ENCODE measurements at places on chromosomes 12 and 14. TPM values are rescaled to one million over a fixed set of nuclear protein-coding genes. Genes with fewer than 3 reads are reported as not detected.
A peak's percentile ranks its signal among the peaks of the same experiment; 100 is the strongest.

Gene CCT2
- total RNA-seq = 86.0 TPM

DNA sequence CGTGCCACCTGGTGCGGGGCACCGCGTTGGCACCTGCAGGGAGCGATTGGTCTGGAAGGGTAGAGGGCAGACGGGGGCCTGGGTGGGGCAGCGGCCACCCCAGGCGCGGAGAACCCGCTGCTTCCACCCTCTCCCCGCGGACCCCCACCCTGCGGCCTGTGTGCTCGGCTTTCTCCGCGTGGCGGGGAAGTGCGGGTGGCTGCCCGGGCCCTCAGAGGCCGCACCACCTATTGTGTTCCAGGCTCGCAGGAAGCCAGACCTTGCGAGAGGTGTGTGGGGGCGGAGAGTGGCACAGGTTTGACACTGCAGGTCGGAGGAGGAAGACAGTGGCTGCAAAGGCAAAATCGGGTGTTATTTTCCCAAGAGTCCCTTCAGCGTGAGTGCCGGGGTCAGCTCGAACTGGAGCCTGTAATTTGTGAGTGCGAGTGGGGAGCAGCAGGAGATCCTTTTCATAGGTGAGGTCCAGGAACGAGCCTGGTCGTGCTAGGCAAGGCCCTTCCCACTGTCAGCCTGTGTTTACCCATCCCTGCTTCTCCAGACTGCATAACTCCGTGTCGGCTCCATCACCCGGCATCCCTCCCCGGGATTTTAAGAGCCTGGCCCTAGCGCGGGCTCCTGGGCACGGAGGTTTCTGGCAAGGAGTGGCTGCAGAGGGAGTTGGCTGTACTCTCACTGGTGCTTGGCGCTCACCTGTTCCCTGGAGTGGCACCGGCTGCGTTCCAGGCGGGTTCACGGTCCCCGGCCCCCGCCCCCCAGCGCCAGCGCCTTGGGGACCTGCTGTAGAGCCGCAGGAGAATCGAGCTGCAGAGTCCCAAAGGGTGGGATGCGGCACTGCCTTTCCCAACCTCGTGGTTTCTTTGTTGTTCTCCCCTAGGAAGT lies 935 bp downstream of the TBC1D30 start:
- H3K36me3 ChIP-seq = no peaks in the 10 kb centered on the region
- no peaks in the 10 kb centered on the region for H3K27me3 ChIP-seq
- H3K4me1 ChIP-seq = peaks cover 11% of the 10 kb centered on the region

- H3K27me3 ChIP-seq = no peaks in the 10 kb centered on the region
- no peak for DNase-seq
- no peak overlapping the region for H3K27ac ChIP-seq
- no peak overlapping the region for H3K4me3 ChIP-seq
- H3K4me1 ChIP-seq = peaks cover 6% of the 10 kb centered on the region
- H3K36me3 ChIP-seq = no peaks in the 10 kb centered on the region
These were observed 172.6 kb downstream of the PRKCH start for GRCh38 chr14:61494018-61494417.

DNA sequence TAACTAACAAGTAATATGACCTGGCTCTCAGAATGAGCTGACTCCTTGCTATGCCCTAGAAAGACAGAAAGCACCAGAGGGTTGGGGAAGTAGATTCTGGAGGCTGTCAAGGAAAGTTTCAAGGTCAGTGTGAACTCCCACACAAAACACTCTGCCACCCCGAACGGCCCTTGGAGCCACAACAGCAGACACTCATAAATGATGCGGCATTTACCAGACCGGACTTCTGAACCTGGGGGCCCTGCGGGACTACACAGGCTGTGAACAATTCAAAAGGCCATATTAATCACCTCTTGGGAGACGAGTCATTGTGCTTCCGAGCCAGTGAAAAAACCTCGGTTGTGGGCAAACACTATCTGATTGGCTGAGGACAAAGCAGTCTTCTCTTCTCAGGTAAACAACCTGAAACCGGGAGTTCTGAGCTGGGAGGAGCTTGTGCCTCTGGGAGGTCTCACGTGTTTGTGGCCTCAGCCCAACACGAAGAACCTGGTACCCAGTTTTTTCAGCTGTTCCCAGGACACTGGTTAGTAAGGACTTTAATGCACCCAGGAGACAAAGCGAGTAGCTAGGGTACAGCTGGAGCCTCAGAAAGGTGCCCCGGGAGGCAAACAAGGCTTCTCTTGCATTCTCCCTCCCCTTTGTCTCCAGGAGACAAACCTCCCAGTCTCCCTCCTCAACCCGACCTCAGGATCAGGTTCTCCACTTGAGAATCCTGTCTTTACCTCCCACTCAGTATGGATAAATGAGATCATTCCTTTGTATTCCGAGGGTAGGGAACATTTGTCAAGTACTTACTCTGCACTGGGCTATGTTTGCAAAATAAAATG lies 35.3 kb downstream of the VWF start:
- no peak for DNase-seq
- H3K27ac ChIP-seq = no peak overlapping the region
- H3K36me3 ChIP-seq = no peaks in the 10 kb centered on the region
- peaks cover 5% of the 10 kb centered on the region for H3K4me1 ChIP-seq
- no peaks in the 10 kb centered on the region for H3K27me3 ChIP-seq

Gene LMO3
- 7.9 TPM for total RNA-seq

- DNase-seq = peak; percentile 92
- H3K4me1 ChIP-seq = peaks cover 4% of the 10 kb centered on the region
- H3K27me3 ChIP-seq = no peaks in the 10 kb centered on the region
- H3K36me3 ChIP-seq = no peaks in the 10 kb centered on the region
- H3K4me3 ChIP-seq = peak overlapping the region; percentile 39
These were observed 40.0 kb upstream of the SRSF5 start for GRCh38 chr14:69726761-69727511.

GRCh38 chr12:133106253-133106652 lies 23.8 kb downstream of the ZNF891 start:
- no peak overlapping the region for H3K4me3 ChIP-seq
- no peaks in the 10 kb centered on the region for H3K27me3 ChIP-seq
- no peak for DNase-seq
- peaks cover 12% of the 10 kb centered on the region for H3K36me3 ChIP-seq

Gene SLIRP
- 66.8 TPM for total RNA-seq

GRCh38 chr12:52552055-52552454 lies 890 bp downstream of the KRT71 start:
- H3K36me3 ChIP-seq = no peaks in the 10 kb centered on the region
- H3K27ac ChIP-seq = no peak overlapping the region
- DNase-seq = no peak
- no peaks in the 10 kb centered on the region for H3K4me1 ChIP-seq
- H3K27me3 ChIP-seq = no peaks in the 10 kb centered on the region

Gene TAS2R30
- 7.0 TPM for total RNA-seq

DNA sequence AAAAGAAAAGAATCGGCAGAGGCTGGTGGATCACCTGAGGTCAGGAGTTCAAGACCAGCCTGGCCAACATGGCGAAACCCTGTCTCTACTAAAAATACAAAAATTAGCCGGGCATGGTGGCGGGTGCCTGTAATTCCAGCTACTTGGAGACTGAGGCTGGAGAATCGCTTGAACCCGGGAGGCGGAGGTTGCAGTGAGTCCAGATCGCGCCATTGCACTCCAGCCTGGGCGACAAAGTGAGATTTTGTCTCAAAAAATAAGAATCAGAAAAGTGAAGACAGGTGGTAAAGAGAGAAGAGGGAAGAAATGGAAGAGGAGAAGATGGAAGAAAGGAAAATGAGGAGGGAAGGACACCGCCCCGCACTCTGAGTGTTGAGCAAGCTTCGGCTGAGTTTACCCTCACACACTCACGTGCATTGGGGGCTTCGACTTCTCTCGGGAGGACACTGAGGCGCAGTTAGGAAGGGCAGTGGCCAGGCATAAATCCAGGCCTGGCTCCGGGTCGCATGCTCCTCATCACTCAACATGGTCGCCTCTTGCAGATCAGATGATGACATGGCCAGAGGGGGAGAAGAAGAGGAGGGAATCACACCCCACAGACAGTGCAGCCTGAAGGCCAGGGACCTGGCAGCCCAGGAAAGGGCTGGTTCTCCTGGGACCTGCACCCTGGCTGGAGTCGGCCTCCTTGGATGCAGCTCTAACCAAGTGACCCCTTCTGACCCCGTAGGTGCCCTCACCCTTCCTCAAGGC lies 61.1 kb downstream of the PRMT8 start:
- no peak overlapping the region for H3K4me3 ChIP-seq
- no peak for DNase-seq
- peaks cover 2% of the 10 kb centered on the region for H3K4me1 ChIP-seq
- H3K27me3 ChIP-seq = no peaks in the 10 kb centered on the region

GRCh38 chr12:27530157-27530922 lies 6.3 kb downstream of the PPFIBP1 start:
- H3K4me1 ChIP-seq = peaks cover 29% of the 10 kb centered on the region
- H3K27ac ChIP-seq = no peak overlapping the region
- no peak overlapping the region for H3K4me3 ChIP-seq
- H3K27me3 ChIP-seq = no peaks in the 10 kb centered on the region

GRCh38 chr12:52870361-52871290 lies 21.8 kb upstream of the KRT78 start:
- H3K27me3 ChIP-seq = no peaks in the 10 kb centered on the region
- DNase-seq = peak; percentile 64
- no peaks in the 10 kb centered on the region for H3K36me3 ChIP-seq
- peaks cover 4% of the 10 kb centered on the region for H3K4me1 ChIP-seq
- peak overlapping the region; percentile 48 for H3K27ac ChIP-seq

GRCh38 chr12:130622803-130623202 lies 93.3 kb downstream of the RIMBP2 start:
- H3K27me3 ChIP-seq = no peaks in the 10 kb centered on the region
- H3K4me1 ChIP-seq = no peaks in the 10 kb centered on the region
- no peak for DNase-seq
- no peak overlapping the region for H3K27ac ChIP-seq

GRCh38 chr12:34304001-34304400 lies 281.7 kb downstream of the ALG10 start:
- H3K4me3 ChIP-seq = no peak overlapping the region
- DNase-seq = no peak
- H3K27ac ChIP-seq = no peak overlapping the region
- no peaks in the 10 kb centered on the region for H3K36me3 ChIP-seq
- H3K4me1 ChIP-seq = no peaks in the 10 kb centered on the region

- H3K27me3 ChIP-seq = no peaks in the 10 kb centered on the region
- H3K36me3 ChIP-seq = no peaks in the 10 kb centered on the region
- H3K27ac ChIP-seq = no peak overlapping the region
- H3K4me3 ChIP-seq = no peak overlapping the region
- no peaks in the 10 kb centered on the region for H3K4me1 ChIP-seq
These were observed 29.6 kb downstream of the ADIPOR2 start for GRCh38 chr12:1720494-1720893.

Data from ovary (tissue), 10 donors.